ENCODE measurements at places on chromosomes 12 and 14. TPM values are rescaled to one million over a fixed set of nuclear protein-coding genes. Genes with fewer than 3 reads are reported as not detected.

- H3K27ac ChIP-seq = peak overlapping the region; percentile 28
- no peaks in the 10 kb centered on the region for H3K27me3 ChIP-seq
- no peak overlapping the region for H3K4me3 ChIP-seq
- DNase-seq = peak; percentile 69
Measured at GRCh38 chr14:75711105-75711795, 50.2 kb downstream of the TTLL5 start.

DNA sequence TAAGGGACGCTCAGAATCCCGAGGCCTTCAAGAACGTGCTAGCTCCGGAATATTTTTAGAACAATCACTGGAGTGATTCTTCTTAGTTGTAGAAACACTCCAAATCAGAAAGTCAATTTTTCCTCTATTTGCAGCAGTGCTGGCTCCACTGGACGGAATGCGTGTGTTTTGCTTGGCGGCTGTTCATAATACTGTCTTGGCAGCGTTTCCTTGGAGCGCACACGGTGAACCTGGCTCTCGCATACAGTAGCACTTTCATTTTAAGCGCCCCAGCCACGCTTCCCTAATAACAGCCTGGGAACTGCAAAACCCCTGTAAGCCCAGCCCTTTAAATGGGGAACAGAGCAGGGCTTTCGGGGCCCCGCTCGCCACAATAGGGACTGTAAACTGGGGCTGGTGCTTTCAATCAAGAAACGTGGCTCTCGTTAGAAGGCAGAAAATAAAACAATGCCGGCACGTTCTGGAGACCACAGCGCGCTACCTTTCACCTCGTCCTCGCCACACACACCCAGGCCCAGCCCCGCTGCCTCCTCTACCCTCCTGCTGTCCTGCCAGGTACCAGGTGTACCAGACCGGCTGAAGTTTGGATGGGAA lies 79.9 kb downstream of the BCL11B start:
- H3K27me3 ChIP-seq = no peaks in the 10 kb centered on the region
- peaks cover 28% of the 10 kb centered on the region for H3K36me3 ChIP-seq
- peaks cover 95% of the 10 kb centered on the region for H3K4me1 ChIP-seq
- peak overlapping the region; percentile 63 for H3K27ac ChIP-seq
- peak; percentile 81 for DNase-seq
- peak overlapping the region; percentile 30 for H3K4me3 ChIP-seq

DNA sequence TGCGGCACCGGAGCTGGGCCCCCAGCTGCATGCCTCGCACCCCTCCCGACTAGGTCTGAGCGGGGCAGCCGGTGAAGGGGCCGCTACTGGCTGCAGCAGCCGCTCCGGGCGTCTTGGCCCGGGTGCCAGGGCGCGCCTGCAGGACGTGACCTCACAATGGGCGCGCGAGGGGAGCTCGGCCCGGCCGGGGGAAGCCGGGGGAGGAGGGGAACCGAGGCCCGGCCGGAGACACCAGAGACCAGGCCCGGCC lies 353 bp downstream of the BAG5 start:
- H3K27ac ChIP-seq = peak overlapping the region; percentile 99
- DNase-seq = no peak
- H3K27me3 ChIP-seq = no peaks in the 10 kb centered on the region
- peaks cover 38% of the 10 kb centered on the region for H3K4me1 ChIP-seq
- peaks cover 21% of the 10 kb centered on the region for H3K36me3 ChIP-seq
- peak overlapping the region; percentile 98 for H3K4me3 ChIP-seq

DNA sequence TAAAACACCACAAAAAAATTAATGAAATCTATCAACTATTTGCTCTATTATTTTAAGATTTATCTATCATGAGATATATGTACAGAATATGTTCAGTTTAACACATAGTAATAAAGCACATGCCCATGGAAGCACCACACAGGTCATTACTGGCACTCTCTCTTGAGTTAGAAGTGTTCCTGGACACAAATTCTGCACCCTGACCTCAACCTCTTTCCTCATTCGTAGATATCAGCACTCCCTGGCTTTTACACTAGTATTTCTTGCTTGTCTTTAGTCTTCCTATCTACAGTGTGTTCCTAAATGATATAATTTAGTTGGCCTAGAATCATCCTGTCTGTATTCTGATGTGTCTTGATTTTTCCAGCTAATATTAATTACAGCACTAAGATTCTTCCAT lies 321.0 kb upstream of the SOX5 start:
- no peaks in the 10 kb centered on the region for H3K36me3 ChIP-seq
- H3K4me3 ChIP-seq = no peak overlapping the region
- H3K4me1 ChIP-seq = no peaks in the 10 kb centered on the region

- no peaks in the 10 kb centered on the region for H3K36me3 ChIP-seq
- DNase-seq = no peak
- no peak overlapping the region for H3K4me3 ChIP-seq
- peaks cover 7% of the 10 kb centered on the region for H3K4me1 ChIP-seq
Measured at GRCh38 chr12:63997198-63997597, 152.7 kb downstream of the SRGAP1 start.

DNA sequence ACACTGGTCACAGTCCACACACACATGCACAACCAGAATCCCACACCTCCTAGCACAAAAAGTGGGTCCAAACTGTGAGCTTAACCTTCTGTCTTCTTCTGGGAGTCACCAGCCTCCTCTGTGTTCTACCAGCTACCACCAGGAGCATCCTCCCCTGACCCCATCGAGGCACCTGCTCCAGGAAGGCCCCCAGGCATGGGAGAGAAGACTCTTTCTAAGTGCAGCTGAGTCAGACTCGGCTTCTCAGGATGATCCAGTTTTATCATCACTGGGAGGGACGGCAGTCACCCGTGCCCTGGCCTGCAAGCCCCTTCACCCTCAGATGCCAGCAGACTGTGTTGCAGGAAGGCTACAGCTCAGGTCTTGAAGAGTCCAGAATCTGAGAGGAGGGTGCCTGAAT lies 7.9 kb upstream of the ENDOU start:
- H3K4me1 ChIP-seq = peaks cover 6% of the 10 kb centered on the region
- no peaks in the 10 kb centered on the region for H3K27me3 ChIP-seq
- no peaks in the 10 kb centered on the region for H3K36me3 ChIP-seq
- H3K27ac ChIP-seq = no peak overlapping the region
- DNase-seq = no peak

GRCh38 chr12:82358200-82359114 lies at the start of the genes CCDC59 and METTL25:
TSS of gene CCDC59 (minus strand) at chr12:82358387. CDS start at chr12:82358376, 11 bp downstream.
TSS of gene METTL25 (plus strand) at chr12:82358529. CDS start at chr12:82358566, 37 bp downstream.
- H3K27me3 ChIP-seq = no peaks in the 10 kb centered on the region
- peaks cover 22% of the 10 kb centered on the region for H3K36me3 ChIP-seq
- H3K4me3 ChIP-seq = peak within 1 kb of the TSS; percentile 67
- DNase-seq = peak; percentile 98
- peaks cover 23% of the 10 kb centered on the region for H3K4me1 ChIP-seq

- no peak for DNase-seq
- no peaks in the 10 kb centered on the region for H3K36me3 ChIP-seq
- H3K27me3 ChIP-seq = no peaks in the 10 kb centered on the region
- no peaks in the 10 kb centered on the region for H3K4me1 ChIP-seq
- no peak overlapping the region for H3K4me3 ChIP-seq
Measured at GRCh38 chr14:92846162-92846897, 52.2 kb downstream of the GOLGA5 start.

DNA sequence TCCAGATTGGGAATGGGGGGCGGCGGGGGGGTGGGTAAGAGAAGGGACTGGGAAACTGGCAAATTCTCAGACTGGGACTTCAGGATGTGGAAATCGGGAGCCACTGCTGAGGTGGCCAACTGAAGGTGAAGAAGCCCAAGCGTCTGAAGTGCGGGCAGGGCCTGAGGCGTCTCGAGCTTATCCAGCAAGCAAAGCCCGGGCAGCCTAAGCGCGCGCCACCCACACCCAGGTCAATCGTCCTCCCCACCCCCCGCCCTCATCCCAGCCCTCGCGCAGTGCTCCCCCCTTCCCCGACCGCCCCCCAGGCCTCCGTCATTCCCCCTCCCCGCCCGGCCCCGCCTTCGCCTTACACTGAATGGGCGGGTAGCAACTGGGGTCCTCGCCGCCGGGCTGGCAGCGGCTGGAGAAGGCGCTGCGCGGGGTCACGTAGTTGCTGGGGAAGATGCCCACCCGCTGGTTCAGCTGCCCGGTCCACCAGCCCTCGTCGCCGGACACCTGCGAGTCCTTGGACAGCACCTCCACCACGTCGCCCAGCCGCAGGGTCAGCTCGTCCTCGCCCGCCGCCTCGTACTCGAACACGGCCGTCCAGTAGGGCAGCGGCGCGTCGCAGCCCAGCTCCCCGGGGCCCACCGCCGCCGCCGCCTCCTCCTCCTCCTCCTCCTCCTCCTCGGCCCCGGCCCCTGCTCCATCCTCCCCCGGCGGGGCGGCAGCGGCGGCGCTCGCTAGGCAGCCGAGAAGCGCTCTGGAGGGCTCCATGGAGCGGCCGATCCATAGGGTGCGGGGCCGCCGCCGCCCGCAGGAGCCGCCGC lies 693 bp downstream of the MAP3K9 start:
- no peaks in the 10 kb centered on the region for H3K36me3 ChIP-seq
- peak overlapping the region; percentile 78 for H3K4me3 ChIP-seq
- no peaks in the 10 kb centered on the region for H3K4me1 ChIP-seq
- peaks cover 4% of the 10 kb centered on the region for H3K27me3 ChIP-seq
- peak overlapping the region; percentile 21 for H3K27ac ChIP-seq
- peak; percentile 32 for DNase-seq

DNA sequence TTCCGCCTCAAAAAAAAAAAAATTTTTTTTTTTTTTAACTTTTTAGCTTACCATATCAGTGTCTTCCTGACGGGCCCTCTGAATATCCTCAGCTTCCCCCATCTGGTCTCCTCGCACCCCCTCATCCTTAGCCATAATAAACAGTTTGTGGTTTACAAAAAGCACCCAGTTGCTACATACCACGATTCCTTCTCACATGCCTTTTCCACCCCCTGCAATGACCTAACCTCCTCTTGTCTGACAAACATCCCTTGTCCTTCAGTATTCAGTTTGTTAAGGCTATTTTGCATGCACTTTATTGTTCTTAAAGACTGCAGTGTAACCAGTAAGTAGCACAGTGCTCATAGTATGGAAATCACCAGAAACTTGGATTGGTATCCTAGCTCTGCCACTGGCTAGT lies 88.5 kb downstream of the PPM1H start:
- no peak overlapping the region for H3K27ac ChIP-seq
- DNase-seq = no peak
- no peaks in the 10 kb centered on the region for H3K36me3 ChIP-seq
- no peaks in the 10 kb centered on the region for H3K4me1 ChIP-seq

DNA sequence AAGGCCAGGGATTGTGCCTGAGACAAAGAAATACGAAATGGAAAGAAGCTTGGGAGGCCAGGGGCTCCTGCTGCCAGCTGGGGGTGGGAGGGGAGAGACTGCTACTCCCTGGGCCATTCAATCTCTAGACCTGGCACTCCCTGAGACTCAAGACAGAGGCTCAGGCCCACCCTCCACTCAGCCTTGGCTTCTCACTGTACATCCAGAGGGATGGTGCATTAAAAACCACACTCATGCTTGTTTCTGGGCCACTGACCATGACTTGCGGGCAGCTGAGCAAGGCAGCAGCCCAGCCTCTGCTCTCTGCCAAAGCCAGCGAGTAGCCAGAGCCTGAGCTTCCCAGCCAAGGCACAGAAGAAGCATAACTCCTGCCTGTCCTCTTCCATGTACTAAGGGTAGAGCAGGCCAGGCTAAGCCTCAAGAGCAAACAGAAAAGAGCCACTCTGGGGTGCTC lies 41.5 kb downstream of the PITPNM2 start:
- H3K27ac ChIP-seq = no peak overlapping the region
- peaks cover 12% of the 10 kb centered on the region for H3K4me1 ChIP-seq
- DNase-seq = no peak
- H3K27me3 ChIP-seq = no peaks in the 10 kb centered on the region
- no peak overlapping the region for H3K4me3 ChIP-seq
- H3K36me3 ChIP-seq = no peaks in the 10 kb centered on the region

GRCh38 chr14:92105073-92105892 lies 1.1 kb downstream of the ATXN3 start:
- H3K4me1 ChIP-seq = peaks cover 5% of the 10 kb centered on the region
- no peaks in the 10 kb centered on the region for H3K36me3 ChIP-seq
- no peak for DNase-seq
- H3K27me3 ChIP-seq = no peaks in the 10 kb centered on the region
- peak overlapping the region; percentile 70 for H3K4me3 ChIP-seq

Gene TPH2
- total RNA-seq = 0.82 TPM

Gene FLRT2
- total RNA-seq = 107 TPM

Gene PLEKHA5
- total RNA-seq = 14.0 TPM

Gene TAS2R20
- 2.7 TPM for total RNA-seq

Gene KRT77
- not detected for total RNA-seq

Data from A673 (cell line).